ENCODE measurements at places on chromosomes 16 and 17.

DNA sequence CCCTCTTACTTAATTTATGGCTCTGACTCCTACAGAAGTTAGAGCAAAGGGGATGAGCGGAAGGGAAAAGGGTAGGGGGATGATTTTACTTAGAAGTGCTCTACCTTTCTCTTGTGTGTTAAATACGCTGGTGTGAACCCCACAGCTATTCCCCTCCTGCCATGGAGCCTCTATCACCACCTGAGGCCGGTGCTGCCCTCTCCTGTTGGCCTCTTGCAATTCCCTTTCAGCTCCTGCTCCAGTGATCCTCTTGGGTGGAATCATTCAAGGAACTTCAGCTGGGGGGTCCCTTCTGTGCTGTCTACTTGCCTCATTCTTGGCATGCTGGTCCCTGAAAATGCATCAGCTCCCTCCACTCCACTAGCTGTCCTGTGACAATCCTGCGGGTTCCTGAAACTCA lies 41.8 kb upstream of the CDH8 start:
- DNase-seq = peak; percentile 29

- no peak for DNase-seq
Observed at GRCh38 chr16:77834635-77835540, 46.5 kb downstream of the VAT1L start.

DNA sequence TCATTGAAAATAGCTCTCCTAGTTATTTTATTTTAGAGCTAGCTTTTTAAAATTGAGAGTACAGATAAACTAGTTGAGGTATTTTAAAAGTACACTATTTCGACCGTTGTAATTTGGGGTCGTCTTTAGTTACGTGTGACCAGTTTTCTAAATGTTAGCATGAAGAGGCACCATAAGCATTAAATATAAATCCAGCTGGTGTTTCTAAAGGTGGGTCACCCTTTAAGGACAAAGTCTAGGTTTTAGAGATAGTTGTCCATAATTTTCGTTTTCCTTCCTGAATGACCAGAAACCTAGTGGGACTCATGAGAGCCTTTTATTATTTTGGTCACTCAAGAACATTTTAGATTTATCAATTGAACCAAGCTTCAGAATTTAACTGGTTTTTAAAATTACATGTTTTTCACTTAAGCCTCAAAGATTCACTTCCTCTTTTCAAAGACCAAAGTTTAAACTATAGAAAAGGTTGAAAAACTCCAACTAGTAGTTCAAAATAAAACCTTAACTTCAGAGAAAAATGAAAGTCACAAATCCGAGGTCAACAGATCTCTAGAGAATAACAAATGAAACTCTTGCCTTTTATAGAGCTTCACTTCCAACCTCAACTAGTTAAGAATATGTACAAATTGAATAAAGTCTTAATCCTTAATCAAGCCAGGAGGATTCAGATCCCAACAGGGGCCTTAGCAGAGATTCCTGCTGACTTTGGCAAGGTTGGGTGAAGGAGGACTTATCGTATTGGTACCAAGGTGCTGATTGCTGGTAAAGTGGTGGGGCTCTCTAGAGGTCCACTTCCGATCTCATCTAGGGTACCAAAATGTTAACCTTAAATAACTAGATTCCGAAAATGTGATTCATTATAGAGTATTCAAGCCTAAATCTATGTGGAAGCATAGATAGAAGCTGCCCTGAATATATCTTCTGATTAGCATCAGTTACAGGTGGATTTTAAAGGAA lies 32.5 kb downstream of the PHKB start:
- peak; percentile 24 for DNase-seq

- no peak for DNase-seq
Observed at GRCh38 chr16:88208112-88208511, 174.6 kb upstream of the ZNF469 start.

GRCh38 chr17:34386697-34387550 lies 23.9 kb upstream of the CCL1 start:
- DNase-seq = peak; percentile 90

DNA sequence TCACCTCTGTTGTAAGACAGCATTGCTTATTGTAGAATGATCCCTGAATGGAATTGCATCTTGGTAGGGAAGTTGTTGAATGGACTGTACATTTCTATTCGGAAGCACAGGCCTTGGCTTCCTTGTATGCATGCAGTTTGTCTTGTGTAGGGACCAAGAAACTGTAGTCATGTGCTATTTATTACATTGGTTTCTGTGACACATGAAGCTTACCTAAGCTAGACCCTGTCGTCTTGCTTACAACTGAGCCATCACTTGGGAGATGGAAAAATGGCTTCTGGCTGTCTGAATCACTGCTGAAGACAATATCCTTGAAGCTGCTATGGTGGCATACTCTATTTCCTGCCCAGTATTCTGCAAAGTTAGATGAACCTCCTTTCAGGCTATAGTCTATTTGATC lies 29.1 kb downstream of the PPM1D start:
- no peak for DNase-seq

DNA sequence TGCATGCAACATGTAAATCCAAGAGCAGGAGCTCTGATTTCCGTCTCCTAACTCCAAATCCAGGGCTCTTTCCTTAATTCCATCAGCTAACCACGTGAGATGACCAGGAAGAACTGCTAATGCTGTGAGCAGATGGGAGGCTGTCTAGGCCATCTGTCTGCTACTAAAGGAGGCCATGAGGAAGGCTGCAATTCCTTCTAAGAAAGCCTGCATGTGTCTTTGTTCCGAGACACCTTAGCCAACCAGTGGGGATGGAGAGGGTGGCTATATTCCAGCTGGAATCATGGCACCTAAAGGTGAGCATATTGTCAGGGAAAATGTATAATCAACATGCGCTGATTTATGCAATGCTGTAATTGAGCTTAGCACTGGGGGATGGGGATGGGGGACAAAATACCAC lies 267.2 kb upstream of the CDH5 start:
- no peak for DNase-seq

DNA sequence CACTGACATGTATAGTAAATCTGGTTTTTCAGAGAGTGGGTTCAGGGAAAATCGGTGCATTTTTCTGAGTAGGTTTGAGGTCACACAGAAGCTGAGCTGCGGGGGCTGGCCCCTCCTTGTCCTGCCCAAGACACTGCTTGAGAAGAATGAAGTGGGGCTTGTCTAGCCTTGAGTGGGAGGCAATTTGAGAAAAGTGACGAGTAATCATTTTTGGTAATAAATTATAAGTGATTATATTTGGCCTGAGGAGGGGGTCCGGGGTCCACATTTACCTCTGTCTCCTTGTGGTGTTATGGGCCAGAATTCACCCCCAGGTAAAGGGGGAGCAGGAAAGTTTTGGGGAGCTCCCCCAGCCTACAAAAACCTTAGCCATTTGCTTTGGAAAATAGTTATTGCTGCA lies 28.1 kb downstream of the WFDC1 start:
- DNase-seq = no peak

- DNase-seq = no peak
Observed at GRCh38 chr17:2266045-2266864, 37.3 kb downstream of the SMG6 start.

DNA sequence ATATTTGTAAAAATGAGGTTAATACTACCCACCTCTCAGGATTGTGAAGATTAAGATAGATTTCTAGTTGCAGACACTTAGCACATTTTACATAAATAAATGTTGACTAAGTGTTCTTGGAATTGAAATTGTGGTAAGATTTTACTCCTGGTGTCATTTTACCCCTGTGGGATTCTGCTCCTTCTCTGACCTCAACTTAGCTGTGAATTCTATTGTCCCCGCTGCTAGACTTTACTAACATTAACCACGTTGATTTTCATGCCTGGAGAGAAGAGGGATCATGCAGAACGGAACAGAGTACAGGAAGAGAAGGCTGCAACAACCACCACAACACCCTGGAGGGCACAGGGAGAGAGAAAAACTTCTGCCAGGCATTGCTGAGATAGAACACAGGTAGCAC lies 2.1 kb upstream of the TOM1L1 start:
- no peak for DNase-seq

- DNase-seq = peak; percentile 54
Observed at GRCh38 chr16:982145-983043, 824 bp downstream of the SOX8 start.

GRCh38 chr16:31537362-31538242 lies 9.9 kb downstream of the AHSP start:
- DNase-seq = no peak

GRCh38 chr17:17205368-17206123 lies 587 bp downstream of the PLD6 start:
- DNase-seq = peak; percentile 70

- peak; percentile 73 for DNase-seq
Observed at GRCh38 chr17:44522883-44523671, 19.9 kb upstream of the GPATCH8 start.

DNA sequence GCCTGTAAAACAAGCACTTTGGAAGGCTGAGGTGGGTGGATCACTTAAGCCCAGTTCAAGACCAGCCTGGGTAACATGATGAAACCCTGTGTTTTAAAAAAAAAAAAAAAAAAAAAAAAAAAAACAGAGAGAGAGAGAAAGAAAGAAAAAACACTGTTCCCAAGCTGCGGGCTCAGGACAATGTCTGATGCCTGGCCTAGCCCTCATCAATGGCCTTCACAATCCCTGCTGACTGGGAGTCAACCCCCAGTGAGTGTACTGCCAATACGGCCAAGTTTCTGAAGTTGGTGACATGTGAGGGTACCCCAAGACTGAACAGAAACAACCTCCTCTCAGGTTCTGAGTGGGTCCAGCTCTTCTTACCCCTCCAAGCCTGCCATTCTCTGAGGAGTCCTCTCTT lies 116.5 kb downstream of the ZNF778 start:
- DNase-seq = no peak

- DNase-seq = no peak
Observed at GRCh38 chr17:46869975-46870803, 18.8 kb downstream of the WNT9B start.

DNA sequence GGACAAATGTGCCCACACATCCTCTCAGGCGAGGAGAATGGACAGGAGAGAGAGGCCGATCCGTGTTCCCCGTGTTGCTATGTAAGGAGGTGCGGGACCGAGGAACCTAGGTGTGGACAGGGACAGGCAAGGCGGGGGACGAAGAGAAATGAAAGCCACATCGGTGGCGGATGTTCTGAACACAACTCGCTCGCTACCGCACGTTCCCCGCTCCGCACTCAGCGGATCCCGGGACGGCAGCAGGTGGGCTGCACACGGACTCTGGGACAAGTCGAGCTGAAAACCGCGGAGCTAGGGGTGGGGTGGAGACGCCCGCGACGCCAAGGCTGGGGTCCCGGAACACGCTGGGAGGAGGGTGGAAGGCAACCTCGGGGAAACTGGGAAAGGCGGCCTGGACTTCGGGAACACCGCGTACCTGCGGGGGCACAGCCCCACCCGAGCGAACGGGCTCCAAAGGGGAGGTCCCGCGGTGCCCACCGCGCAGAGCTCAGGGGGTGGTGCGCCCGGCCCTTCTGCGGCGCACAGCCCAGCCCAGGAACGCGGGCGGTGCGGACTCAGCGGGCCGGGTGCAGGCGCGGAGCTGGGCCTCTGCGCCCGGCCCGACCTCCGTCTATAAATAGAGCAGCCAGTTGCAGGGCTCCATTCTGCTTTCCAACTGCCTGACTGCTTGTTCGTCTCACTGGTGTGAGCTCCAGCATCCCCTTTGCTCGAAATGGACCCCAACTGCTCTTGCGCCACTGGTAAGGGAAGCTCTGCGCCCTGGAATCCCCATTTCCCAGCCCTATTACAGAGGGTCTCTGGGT lies at the start of gene MT1E:
Gene MT1E (plus strand): TSS at position 642 of the 803 bp plus-strand sequence. CDS start 71 bp downstream, at position 713.
- peak; percentile 76 for DNase-seq

Data from RPMI8226 (cell line).